Activated CD4-positive, alpha-beta T cell treated with anti-CD3 and anti-CD28 coated beads, Interleukin-2, amount 50 U/mL, for 4 hours (primary cell): ENCODE measurements at places on chromosomes 4 and X.

DNA sequence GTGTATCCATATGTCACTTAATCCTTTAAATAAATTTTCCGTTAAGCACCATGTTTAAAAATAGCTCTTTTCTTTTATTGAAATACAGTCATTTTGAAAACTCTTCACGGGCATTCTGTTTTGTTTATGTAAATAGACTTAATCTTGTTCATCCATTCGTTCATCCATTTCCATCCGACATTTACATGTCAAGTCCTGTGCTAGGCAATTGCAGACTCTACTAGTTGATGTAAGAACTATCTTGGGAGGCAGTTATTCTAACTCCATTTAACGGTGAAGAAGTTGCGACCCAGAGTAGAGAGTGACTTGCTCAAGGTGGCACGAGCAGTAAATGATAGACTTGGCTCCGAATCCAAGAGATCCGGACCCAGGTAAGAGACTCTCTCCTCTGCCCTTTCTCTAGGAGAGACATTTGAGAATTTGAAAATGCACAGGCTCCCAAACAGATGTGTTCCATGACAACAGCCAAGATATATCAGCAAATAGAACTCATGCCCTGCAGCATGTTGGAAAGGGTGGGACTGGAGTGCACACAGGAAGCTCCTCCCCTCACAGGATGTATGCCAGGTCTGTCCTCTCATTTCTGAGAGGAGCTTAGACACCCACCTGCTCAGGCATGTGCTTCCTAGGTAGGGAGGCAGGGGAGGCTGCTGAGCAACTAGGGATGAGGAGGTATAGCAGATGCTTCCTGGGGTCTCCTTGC is 64.5 kb downstream of the DRD5 start:
- DNase-seq: no peak

- DNase-seq: no peak
Observed at GRCh38 chrX:7054219-7055216, 93.0 kb upstream of the STS start.

GRCh38 chr4:168758351-168758876 is 251.6 kb downstream of the CBR4 start:
- DNase-seq: no peak

GRCh38 chr4:26953770-26954423 is 93.3 kb downstream of the STIM2 start:
- no peak for DNase-seq

GRCh38 chr4:37998226-37998625 is 38.0 kb downstream of the PTTG2 start:
- no peak for DNase-seq

DNA sequence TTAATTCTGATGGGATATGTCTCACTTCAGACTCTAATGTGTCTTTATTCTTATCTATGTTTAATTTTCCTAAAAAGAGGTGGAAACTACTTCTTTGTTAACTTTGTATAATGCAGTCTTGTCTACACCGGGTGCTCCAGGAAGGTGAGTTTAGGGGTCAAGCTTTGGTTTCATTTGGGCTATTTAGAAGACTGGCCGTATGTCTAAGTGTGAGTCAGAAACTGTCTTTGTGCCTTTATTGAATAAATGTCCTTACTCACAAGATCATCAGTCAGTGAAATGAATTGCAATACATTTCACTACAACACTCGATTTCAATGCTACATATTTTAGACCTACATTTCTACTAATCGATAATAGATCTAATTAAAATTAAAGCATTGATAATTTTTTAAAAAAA is 56.2 kb downstream of the PROM1 start:
- DNase-seq: no peak

DNA sequence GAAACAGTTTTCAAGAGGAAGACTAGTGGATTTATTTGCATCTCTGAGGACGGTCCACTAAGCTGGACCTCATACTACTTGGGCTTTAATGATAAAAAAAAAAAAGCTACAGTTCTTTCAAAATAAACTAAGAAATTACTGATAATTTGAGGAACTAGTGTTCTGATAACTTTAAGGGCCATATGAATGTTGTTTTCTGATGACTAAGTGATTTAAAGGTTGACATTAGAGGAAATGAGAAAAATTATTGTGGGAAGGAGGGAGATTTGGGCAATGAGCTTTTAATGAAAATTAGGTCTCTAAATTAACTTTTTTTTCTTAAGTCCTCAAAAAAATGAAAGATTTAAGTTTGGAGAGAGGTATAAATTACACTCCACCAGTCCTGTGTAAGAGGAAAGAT is 60.8 kb upstream of the IL2 start:
- DNase-seq: no peak
